Activated T-helper 2 cell treated with anti-CD3 and anti-CD28 coated beads, Interferon-gamma antibody, Interleukin-2, Interleukin-4, amounts not matched to agents 10 μg/mL and 5 μg/mL and 100 μg/mL, durations not matched to agents 14 hours and 24 hours and 36 hours (primary cell): ENCODE measurements at places on chromosomes 6 and 20. TPM values are rescaled to one million over a fixed set of nuclear protein-coding genes. Genes with fewer than 3 reads are reported as not detected.

- DNase-seq: no peak
These were observed 3.2 kb downstream of the CUTA start for GRCh38 chr6:33414592-33415271.

GRCh38 chr6:139016337-139017213, 12.0 kb upstream of the ABRACL start:
- DNase-seq: no peak

DNA sequence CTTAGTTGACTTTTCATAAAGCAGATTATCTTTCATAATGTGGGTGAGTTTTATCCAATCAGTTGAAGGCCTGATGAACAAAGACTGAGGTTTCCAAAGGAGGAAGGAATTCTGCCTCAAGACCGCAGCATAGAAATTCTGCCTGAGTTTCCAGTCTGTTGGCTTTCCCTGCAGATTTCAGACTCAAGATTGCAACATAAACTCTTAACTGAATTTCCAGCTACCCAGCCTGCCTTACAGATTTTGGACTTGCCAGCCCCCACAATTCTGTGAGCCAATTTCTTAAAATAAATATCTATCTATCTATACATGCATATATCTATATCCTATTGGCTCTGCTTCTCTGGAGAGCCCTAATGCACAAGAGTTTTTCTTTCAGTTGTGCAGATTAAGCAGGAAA, 57.3 kb upstream of the SMLR1 start:
- DNase-seq: no peak

Gene MTRF1L
- 24.1 and 24.9 TPM in 2 replicates for total RNA-seq

Gene EPPIN
- total RNA-seq: not detected in 2 replicates

Gene BEND6
- total RNA-seq: not detected in 2 replicates
